ENCODE measurements at places on chromosomes 4 and X. TPM values are rescaled to one million over a fixed set of nuclear protein-coding genes. Genes with fewer than 3 reads are reported as not detected.
A peak's percentile ranks its signal among the peaks of the same experiment; 100 is the strongest.

Gene GRIA3
- total RNA-seq = not detected

Gene FAM47E
- 0.19 TPM for total RNA-seq

Gene SCD5
- 31.3 TPM for total RNA-seq

DNA sequence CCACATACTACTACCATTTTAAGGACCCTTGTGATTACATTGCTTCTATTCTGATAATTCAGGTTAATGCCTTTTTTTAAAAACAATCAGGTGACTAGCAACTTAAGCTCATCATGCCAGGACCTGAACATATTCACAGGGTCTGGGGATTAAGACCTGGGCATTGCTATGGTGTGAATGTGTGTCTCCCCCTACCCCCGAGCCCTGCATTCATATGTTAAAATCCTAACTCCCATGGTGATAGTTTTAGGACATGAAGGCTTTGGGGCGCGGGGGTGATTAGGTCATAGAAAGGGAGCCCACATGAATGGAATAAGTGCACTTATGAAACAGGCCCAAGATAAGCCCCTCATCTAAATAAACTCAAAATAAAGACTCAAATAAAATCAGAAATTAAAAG, 734.4 kb upstream of the PABPC4L start:
- no peak for DNase-seq

GRCh38 chr4:74830928-74831327, 36.6 kb upstream of the BTC start:
- no peak for DNase-seq

DNA sequence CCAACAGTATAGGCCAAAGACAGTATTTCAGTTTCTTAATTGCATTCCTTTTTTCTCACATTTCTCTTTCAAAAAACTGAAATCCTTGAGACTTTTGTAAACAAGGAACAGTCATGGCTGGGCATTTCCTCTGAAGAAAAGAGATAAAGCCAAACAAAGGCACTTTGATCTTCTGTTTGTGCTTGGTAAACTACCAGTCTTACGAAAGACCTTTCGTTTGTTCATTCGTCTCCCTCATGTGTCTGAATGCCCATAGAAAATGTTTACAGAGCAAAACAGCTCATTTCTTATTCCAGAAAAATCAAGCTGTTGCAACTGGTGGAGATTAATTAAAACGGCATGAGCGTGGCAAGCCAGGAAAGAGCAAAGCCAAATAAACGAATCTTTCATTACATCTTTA, 178.0 kb downstream of the GASK1B start:
- DNase-seq = peak; percentile 50

- peak; percentile 8 for DNase-seq
Observed at GRCh38 chr4:134216411-134216810, 14.8 kb upstream of the PABPC4L start.

GRCh38 chr4:152352622-152353116, 183.2 kb downstream of the FBXW7 start:
- peak; percentile 97 for DNase-seq

DNA sequence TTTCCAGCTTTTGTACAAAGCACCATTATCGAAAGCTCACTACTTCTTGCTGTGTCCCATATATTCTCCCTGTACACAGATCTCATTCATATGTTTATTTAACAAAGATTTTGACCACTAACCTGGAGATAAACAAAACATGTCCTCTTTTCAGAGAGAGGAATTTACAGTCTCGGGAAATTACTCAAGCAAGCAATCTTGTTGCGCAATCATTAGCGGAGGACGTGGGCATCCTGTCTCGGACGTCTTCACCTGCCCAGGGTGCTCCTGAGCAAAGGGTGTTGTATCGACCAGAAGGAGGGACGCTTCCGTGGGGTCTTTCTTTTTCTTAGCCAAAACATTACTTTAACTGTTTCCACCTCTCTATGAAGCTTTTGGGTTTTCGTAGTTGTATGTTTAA, 66.5 kb upstream of the CLCN4 start:
- no peak for DNase-seq

- no peak for DNase-seq
Observed at GRCh38 chr4:186500721-186501304, 54.6 kb downstream of the MTNR1A start.

DNA sequence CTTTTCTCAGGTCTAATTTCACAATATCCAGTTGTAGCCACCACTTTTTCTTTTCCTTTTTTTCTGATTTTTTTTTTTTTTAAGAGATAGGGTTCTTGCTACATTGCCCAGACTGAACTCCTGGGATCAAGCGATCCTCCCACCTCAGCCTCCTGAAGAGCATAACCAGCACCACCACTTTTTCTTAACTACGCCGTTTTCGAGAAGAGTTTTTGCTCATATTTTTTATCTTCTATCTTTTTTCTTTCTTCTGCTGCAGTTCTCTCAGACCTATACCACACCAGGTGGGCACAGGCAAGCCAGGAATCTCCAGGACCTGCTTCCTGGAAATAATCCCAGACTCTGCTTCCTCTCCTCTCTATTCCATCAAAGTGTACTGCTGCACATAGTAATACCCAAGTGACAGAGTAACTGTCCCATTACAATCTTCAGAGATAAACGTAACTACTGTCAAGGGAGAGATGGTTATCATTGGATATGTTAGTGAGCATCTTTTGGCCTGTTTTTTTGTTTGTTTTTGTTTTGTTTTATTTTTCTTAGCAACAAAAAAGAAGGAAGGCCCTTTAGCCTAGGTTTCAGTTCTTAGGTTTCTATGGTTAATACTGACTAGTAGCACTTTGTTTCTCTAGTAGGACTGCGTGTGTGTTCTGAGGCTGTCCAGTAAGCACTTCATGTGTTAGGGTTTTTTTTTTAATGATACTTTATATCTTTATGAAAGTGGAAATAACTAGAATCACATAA, 59.2 kb upstream of the TXK start:
- no peak for DNase-seq

- no peak for DNase-seq
Observed at GRCh38 chr4:8738471-8738931, 133.1 kb downstream of the HMX1 start.

GRCh38 chrX:139304471-139304870, 226.1 kb upstream of the F9 start:
- no peak for DNase-seq

DNA sequence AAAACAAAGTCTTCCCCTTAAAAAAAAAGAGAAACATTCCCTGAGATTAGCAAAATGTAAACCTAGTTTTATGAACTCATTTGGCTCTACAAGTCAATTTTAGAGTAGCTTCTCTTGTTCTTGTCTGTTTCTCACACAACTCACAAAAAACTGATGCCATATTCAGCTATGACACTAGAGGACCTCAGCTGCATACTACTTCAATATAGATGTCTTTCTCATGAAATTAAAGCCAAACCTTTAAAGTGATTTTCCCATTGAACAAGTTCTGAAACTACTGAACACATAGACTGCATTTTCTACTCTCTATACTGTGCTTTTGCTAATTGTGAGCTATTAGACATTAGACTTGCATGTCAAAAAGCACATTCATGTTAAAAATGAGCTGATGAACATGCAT, 49.8 kb downstream of the TBCK start:
- DNase-seq = peak; percentile 64

DNA sequence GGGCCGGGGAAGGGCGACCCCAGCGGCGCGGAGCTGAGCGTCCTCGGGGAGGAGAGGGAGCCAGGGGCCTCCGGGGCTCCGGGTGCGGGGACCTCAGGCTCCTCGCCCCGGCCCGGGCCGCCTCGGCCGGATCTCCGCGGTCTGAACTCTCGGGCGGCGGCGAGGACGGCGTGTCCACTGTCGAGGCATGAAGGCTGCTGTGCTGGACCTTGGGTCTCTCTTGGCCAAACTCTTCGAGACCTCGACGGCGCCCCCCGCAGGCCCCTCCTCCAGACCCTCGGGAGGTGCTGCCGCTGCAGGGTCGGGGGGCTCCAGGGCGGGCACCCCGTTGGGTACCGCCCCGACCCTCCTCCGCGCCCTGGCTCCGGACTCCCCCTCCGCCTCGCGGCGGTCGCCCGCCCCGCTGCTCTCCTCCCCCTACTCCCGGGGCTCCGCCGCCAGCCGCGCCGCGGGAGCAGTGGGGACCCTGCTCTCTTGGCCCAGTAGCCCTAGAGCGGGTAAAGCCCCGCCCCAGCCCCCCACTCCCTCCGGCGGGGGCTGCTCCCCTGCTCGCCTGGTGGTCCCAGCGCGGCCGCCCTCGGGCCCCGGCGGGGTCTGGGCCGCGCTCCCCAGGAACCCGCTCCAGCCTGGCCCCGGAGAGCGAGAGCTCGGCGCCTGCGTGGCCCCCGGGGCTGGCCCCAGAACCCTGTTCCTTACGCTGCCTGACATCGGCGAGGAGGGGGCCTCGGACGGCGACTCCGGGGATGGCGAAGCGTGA, 564 bp downstream of the FAM149A start:
- DNase-seq = no peak

GRCh38 chrX:13078739-13079444, 34.5 kb upstream of the FAM9C start:
- peak; percentile 96 for DNase-seq

- no peak for DNase-seq
Observed at GRCh38 chr4:119246177-119246733, 33.7 kb downstream of the USP53 start.

GRCh38 chr4:123043013-123043412, 120.6 kb upstream of the NUDT6 start:
- DNase-seq = peak; percentile 13

DNA sequence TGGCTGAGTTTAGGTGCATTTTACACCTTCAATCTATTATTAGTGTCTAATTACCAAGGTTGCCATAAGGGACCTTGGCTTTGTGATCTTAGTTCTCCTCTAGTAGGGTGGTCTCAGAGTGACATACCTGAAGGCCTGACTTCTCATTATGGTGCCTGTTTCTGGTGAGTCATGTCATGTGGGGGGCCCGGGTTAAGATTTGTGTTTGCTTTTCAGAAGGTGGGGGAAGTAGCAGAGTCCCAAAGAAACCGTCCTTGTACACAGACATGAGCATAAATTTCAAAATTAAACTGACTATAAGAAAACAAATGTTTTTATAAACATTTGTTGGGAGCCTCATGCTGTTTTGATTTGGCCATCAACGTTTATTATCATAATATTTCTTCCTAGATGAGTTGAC, 74.5 kb downstream of the HHIP start:
- no peak for DNase-seq
